ENCODE measurements at places on chromosomes 12 and 14. TPM values are rescaled to one million over a fixed set of nuclear protein-coding genes. Genes with fewer than 3 reads are reported as not detected.

GRCh38 chr14:35631071-35631805 lies 97.3 kb downstream of the INSM2 start:
- no peak overlapping the region for H3K4me3 ChIP-seq
- no peak for DNase-seq
- H3K27me3 ChIP-seq = no peaks in the 10 kb centered on the region
- H3K36me3 ChIP-seq = peaks cover 8% of the 10 kb centered on the region
- H3K4me1 ChIP-seq = no peaks in the 10 kb centered on the region

GRCh38 chr12:9750276-9751203 lies 10.2 kb downstream of the CD69 start:
- H3K4me1 ChIP-seq = peaks cover 52% of the 10 kb centered on the region
- peak overlapping the region; percentile 37 for H3K4me3 ChIP-seq
- DNase-seq = peak; percentile 71

GRCh38 chr12:34298971-34299801 lies 276.9 kb downstream of the ALG10 start:
- H3K27me3 ChIP-seq = no peaks in the 10 kb centered on the region
- no peaks in the 10 kb centered on the region for H3K36me3 ChIP-seq
- no peak overlapping the region for H3K27ac ChIP-seq
- no peak for DNase-seq
- H3K4me1 ChIP-seq = no peaks in the 10 kb centered on the region

GRCh38 chr14:70472253-70473159 lies 20.5 kb downstream of the ADAM21 start:
- no peak overlapping the region for H3K4me3 ChIP-seq
- peaks cover 14% of the 10 kb centered on the region for H3K4me1 ChIP-seq
- no peaks in the 10 kb centered on the region for H3K27me3 ChIP-seq
- H3K27ac ChIP-seq = no peak overlapping the region
- no peak for DNase-seq

DNA sequence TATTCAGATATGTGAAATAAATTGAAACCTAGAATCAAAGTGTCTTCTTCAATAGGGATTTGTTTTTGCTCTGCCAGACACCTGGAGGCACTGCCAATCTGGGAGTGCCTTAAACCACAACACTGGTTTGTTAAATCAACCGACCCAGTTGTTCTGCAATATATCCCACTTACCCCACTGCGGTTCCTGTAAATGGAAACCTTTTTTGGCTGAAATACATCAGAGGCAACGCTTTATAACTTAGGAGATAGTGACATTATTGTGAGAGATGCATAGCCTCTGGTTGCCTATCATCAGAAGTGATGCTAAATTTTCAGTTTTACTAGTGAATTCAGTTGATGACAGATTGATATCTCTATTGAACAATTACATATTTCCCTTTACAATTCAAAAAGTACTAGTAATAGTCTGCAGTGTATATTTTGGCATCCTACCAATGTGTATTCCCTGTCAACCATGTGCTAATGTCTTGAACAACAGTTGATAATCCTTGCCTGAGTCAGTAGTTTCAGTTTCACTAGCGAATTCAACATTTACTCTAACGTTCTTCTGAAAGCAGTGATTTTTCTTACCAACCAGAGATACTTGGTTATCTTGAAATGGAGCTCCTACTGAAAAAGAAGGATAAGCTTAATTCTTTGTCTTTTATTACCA lies 30.5 kb downstream of the PPP2R5C start:
- peak overlapping the region; percentile 45 for H3K4me3 ChIP-seq
- H3K27ac ChIP-seq = peak overlapping the region; percentile 60
- no peaks in the 10 kb centered on the region for H3K27me3 ChIP-seq

- H3K4me1 ChIP-seq = no peaks in the 10 kb centered on the region
- H3K27ac ChIP-seq = no peak overlapping the region
- H3K36me3 ChIP-seq = no peaks in the 10 kb centered on the region
- no peak for DNase-seq
- no peak overlapping the region for H3K4me3 ChIP-seq
Observed at GRCh38 chr12:125320177-125320576, 254.9 kb downstream of the AACS start.

- H3K4me3 ChIP-seq = no peak overlapping the region
- no peaks in the 10 kb centered on the region for H3K36me3 ChIP-seq
- no peak for DNase-seq
- H3K27ac ChIP-seq = no peak overlapping the region
- peaks cover 2% of the 10 kb centered on the region for H3K27me3 ChIP-seq
Observed at GRCh38 chr12:24360907-24361306, 411.4 kb upstream of the SOX5 start.

GRCh38 chr14:24607635-24608514 lies 1.6 kb downstream of the GZMH start:
- H3K36me3 ChIP-seq = peaks cover 5% of the 10 kb centered on the region
- peaks cover 74% of the 10 kb centered on the region for H3K4me1 ChIP-seq
- DNase-seq = no peak
- H3K27ac ChIP-seq = peak overlapping the region; percentile 92
- H3K27me3 ChIP-seq = no peaks in the 10 kb centered on the region

GRCh38 chr14:93945070-93945399 lies 17.9 kb downstream of the FAM181A start:
- H3K4me1 ChIP-seq = peaks cover 40% of the 10 kb centered on the region
- no peak for DNase-seq
- no peak overlapping the region for H3K4me3 ChIP-seq
- H3K27me3 ChIP-seq = no peaks in the 10 kb centered on the region
- peaks cover 64% of the 10 kb centered on the region for H3K36me3 ChIP-seq

DNA sequence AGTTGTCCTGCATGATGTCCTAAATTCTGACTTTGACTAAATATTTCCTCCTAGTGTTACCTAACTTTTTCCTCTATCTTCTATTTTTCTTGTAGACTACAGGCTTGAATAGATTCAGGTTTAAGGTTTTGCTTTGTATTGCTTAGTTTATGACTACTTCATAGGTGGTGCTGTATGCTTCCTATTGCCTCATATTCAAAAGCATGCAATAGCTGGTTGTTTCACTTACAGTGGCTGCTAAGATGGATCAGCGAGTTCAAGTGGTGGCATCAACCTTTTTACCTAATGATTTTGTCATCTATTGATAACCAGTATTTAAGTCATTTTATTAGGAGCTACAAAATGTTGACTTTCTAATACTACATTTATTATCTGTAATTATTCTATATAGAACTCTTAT lies 36.3 kb upstream of the BICD1 start:
- no peaks in the 10 kb centered on the region for H3K4me1 ChIP-seq
- no peak for DNase-seq
- H3K27me3 ChIP-seq = no peaks in the 10 kb centered on the region

GRCh38 chr12:107492393-107493134 lies 193.0 kb upstream of the PWP1 start:
- H3K4me3 ChIP-seq = no peak overlapping the region
- H3K36me3 ChIP-seq = peaks cover 2% of the 10 kb centered on the region
- H3K4me1 ChIP-seq = peaks cover 13% of the 10 kb centered on the region
- H3K27ac ChIP-seq = peak overlapping the region; percentile 68

- DNase-seq = peak; percentile 48
- H3K36me3 ChIP-seq = no peaks in the 10 kb centered on the region
- H3K4me1 ChIP-seq = no peaks in the 10 kb centered on the region
- H3K27ac ChIP-seq = no peak overlapping the region
- H3K27me3 ChIP-seq = peaks cover 26% of the 10 kb centered on the region
Observed at GRCh38 chr12:82527165-82527780, 159.4 kb upstream of the TMTC2 start.

DNA sequence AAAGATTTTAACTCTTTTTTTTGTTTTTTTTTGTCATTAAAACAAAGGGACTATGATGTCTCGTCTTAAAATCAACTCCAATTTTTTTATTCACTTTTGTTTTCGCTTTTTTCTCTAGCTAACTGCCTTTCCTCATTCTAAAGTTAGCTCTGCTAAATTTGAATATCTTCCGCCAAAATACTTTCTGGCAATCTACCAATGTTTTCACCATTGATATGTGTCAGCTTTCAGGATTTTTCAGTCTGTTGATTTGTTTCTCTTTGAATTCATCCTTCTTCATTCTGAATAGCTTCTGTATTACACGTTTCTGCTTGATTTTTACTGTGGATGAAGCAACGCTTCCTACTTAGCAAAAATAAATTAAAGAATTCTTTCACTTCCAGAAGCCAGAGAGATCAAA lies 38.7 kb upstream of the NOVA1 start:
- H3K27me3 ChIP-seq = no peaks in the 10 kb centered on the region
- no peaks in the 10 kb centered on the region for H3K4me1 ChIP-seq
- H3K27ac ChIP-seq = no peak overlapping the region
- no peaks in the 10 kb centered on the region for H3K36me3 ChIP-seq
- H3K4me3 ChIP-seq = no peak overlapping the region

GRCh38 chr12:110536834-110537604 lies 34.9 kb downstream of the RAD9B start:
- DNase-seq = no peak
- H3K4me1 ChIP-seq = peaks cover 21% of the 10 kb centered on the region
- no peak overlapping the region for H3K27ac ChIP-seq
- no peaks in the 10 kb centered on the region for H3K27me3 ChIP-seq

- H3K36me3 ChIP-seq = peaks cover 9% of the 10 kb centered on the region
- H3K27ac ChIP-seq = no peak overlapping the region
- DNase-seq = no peak
- peaks cover 2% of the 10 kb centered on the region for H3K4me1 ChIP-seq
Observed at GRCh38 chr12:2855546-2855945, 1.3 kb downstream of the TEX52 start.

- no peak for DNase-seq
- H3K27ac ChIP-seq = no peak overlapping the region
- peaks cover 3% of the 10 kb centered on the region for H3K27me3 ChIP-seq
Observed at GRCh38 chr12:75414671-75415070, 23.8 kb downstream of the GLIPR1L2 start.

DNA sequence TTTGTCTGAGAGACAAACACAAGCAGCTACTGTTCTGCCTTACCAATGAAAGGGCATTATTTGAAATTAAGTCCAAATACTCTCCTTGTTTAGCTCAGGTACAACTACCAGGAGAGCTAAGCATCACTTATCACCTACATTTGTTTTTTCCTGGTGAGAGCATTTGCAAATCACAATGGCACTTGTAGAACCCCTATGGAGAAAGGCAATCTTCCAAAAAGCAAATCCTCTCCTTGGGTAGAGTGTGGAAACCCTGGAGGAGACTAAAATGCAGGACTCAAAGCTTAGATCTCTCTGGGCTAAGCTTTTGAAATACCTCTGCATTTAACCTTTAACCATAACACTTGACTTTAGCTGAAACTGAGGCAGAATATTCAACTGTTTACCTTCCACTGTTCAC lies 20.8 kb downstream of the GTSF1 start:
- DNase-seq = no peak
- H3K27ac ChIP-seq = no peak overlapping the region
- no peak overlapping the region for H3K4me3 ChIP-seq
- H3K27me3 ChIP-seq = peaks cover 11% of the 10 kb centered on the region
- H3K4me1 ChIP-seq = no peaks in the 10 kb centered on the region

DNA sequence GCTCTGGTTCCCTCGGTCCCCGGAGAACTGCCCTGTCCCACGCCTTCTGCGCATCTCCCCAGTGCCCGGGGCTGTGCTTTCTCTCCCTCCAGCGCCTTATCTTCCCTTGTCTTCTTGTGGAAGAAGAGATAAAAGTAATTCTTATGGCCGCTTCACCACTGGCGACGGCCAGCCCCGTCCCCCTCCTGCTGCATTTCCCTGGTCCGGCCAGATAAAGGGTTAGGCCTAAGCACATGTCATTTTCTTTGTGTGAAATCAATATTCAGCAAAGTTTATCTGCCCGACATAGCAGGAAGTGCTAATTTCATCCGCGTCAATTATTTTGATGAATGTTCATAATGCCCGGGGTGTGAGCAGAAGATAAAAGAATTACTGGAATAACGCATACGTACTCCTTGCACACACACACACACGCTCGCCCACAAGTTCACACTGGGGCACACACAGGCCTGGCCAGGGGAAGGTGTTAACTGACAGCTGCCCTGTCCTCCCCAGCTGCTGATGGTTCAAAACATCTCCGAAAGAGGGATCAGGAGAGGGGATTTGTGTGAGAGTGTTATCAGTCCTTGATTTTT lies 177.7 kb upstream of the LHX5 start:
- H3K27me3 ChIP-seq = peaks cover 12% of the 10 kb centered on the region
- no peak for DNase-seq
- no peak overlapping the region for H3K27ac ChIP-seq
- H3K4me3 ChIP-seq = no peak overlapping the region
- H3K36me3 ChIP-seq = no peaks in the 10 kb centered on the region

GRCh38 chr12:69476276-69477017 lies 6.3 kb downstream of the FRS2 start:
- no peak for DNase-seq
- H3K4me3 ChIP-seq = no peak overlapping the region
- H3K4me1 ChIP-seq = peaks cover 26% of the 10 kb centered on the region
- H3K27me3 ChIP-seq = no peaks in the 10 kb centered on the region
- peaks cover 14% of the 10 kb centered on the region for H3K36me3 ChIP-seq

GRCh38 chr12:50013361-50014147 lies 11.7 kb downstream of the RACGAP1 start:
- peaks cover 24% of the 10 kb centered on the region for H3K4me1 ChIP-seq
- H3K36me3 ChIP-seq = peaks cover 39% of the 10 kb centered on the region
- H3K27ac ChIP-seq = no peak overlapping the region
- H3K27me3 ChIP-seq = no peaks in the 10 kb centered on the region
- H3K4me3 ChIP-seq = no peak overlapping the region
- no peak for DNase-seq

DNA sequence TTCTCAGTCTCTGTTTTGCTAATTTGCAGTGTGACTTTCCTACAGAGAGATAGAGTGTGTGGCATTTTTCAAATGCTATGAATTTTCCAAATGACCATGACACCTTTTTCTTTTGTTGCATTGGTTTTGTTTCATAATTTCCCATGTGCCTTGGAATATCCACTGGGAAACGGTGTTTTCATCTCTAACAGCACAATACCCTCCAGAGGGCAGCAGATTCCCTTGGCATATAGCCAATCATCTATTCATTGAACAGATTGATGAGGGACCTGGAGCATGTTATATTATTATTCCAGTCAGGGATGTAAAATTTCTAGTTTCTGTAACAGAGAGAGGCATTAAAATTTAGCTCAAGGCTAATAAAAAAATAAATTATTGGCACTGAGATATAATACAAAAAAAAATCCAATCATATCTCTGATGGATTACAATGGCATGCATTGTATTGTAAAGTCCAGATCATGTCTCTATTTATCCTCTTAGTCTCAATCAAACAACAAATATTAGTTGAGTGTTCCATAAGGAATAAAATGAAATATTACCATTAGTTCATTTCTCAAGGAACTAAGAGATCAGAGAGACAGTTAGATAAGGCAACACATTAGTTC lies 29.6 kb upstream of the NTN4 start:
- no peak overlapping the region for H3K4me3 ChIP-seq
- DNase-seq = no peak
- H3K27me3 ChIP-seq = peaks cover 29% of the 10 kb centered on the region
- H3K27ac ChIP-seq = no peak overlapping the region

The OTUB2 gene
- total RNA-seq = 3.4 TPM

The SMOC1 gene
- total RNA-seq = not detected

The ESYT1 gene
- total RNA-seq = 241 TPM

The ABCD2 gene
- 26.6 TPM for total RNA-seq

The EFCAB11 gene
- 11.3 TPM for total RNA-seq

The RNASE8 gene
- not detected for total RNA-seq

The HOTAIR gene
- total RNA-seq = not detected

The PPP4R4 gene
- total RNA-seq = 0.64 TPM

The RPL41 gene
- 3,748 TPM for total RNA-seq

The TMEM132C gene
- not detected for total RNA-seq

The ACVRL1 gene
- not detected for total RNA-seq

The PPM1H gene
- 0.68 TPM for total RNA-seq

The TIGAR gene
- total RNA-seq = 7.6 TPM

The TBX3 gene
- total RNA-seq = not detected

The NKX2-1 gene
- total RNA-seq = not detected
